Small intestine (tissue), 16 donors: ENCODE measurements at places on chromosomes 12 and 14.

DNA sequence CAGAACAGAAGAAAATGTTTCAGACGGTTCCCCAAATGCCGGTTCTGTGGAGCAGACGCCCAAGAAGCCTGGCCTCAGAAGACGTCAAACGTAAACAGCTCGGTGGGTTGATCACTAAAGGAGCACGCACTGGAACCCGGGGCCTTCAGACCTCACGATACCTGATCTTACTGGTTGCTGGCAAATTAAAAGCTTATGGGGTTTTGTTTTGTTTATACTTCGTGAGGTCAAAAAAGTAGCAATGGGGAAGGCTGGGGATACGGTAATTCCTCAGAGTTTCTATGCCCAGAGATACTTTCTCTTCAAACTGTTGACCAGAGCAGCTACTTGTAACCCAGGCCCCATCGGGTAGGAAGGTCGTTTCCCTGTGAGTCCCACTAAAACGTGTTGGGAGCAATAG lies 1.7 kb downstream of the CDKN1B start:
- DNase-seq = peak; percentile 41

DNA sequence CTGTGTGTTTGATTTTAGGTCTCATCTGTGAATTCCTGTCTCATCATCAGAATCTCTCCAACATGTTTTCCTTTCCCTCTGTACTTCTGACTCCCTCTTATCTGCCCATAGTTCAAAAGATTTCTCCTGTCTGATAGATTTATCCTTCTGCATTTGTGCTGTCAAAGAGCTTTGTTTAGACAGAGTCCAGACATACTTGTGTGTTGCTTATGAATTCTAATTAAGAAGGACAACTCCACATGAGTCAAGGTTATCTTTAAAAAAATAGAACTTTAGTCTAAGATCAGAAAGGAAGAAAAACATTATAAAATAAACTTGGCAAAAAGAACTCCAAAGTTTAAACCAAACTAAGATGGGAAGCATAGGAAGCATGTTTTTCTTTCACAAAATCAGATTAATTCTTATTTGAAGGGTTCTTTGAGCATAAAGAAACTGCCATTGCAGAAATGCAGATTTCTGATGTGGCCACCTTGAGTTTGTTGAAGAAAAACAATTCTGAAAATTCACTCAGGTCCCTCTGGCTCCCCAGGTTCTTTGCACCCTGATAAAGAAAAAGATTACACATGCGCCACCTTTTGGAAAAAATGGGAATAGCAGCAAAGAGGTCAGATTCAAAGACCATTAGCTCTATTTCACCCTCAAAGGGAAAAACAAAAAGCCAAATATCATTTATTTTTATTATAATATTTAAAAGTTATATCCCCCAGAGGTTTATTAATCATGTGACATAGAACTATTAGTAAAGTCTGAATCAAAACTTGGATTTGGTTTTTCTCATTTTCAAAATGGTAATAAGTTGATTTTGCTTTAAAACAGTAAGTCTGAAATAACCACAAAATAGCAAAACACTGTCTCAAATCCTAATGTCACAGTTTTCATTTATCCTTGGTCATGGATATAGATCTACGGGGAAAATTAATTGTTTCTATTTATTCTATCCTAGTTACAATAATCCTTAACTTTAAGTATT lies 143.7 kb upstream of the DCN start:
- peak; percentile 60 for DNase-seq

GRCh38 chr12:89244536-89244935 lies 107.8 kb downstream of the DUSP6 start:
- no peak for DNase-seq

DNA sequence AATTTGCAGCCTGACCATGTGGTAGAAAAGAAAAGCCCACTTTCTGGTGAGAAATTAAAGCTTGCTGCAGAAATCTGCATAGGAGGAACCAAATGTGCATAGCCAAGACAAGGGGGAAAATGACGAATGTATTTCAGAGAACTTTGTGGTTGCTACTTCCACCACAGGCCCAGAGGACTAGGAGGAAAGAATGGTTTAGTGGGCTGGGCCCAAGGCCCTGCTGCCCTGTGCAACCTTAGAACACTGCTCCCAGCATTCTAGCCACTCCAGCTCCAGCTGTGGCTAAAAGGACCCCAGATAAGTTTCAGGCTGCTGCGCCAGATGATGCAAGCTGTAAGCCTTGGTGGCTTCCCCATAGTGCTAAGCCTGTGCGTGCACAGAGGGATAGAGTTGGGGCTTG lies 764.3 kb downstream of the SLC6A15 start:
- DNase-seq = no peak

- DNase-seq = no peak
Measured at GRCh38 chr12:65993173-65993572, 137.4 kb downstream of the LLPH start.

DNA sequence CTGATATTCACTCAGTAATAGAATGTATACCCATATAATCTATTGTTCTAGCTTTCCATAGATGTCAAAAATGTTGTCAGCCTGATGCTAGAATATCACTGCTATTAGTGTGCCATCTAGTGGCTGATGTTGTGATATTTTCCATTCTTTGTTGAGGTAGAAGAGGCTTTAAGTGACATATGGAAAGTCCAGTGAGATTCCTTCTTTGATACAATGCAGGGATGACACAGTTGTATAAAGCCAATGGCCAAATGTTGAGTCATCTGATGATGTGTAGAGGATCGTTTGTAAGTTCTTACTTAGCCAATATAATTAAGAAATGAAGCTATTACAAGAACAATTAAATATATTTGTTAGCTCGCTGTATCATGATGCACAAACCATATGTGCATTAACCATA lies 58.1 kb upstream of the PCED1B start:
- DNase-seq = peak; percentile 50

GRCh38 chr12:54340846-54341245 lies 15.9 kb downstream of the COPZ1 start:
- DNase-seq = peak; percentile 36

DNA sequence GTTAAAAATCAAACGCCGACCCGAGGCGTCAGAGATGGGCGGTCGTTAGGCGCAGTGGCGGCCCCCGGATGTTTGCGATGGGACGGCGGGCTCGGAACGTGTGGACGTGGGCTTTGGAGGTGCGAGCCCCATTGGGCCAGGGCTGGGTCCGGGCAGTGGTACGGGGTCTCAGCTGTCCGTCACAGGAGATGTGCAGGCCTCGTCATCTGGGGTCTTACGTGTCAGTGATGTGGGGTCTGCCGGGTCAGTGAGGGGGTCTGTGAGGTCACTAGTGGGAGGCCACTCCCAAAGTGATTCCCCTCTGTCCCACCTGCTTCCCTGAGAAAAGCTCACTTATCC lies 21.6 kb upstream of the CHFR start:
- no peak for DNase-seq

- DNase-seq = peak; percentile 5
Measured at GRCh38 chr12:51721282-51721940, 127.1 kb downstream of the FIGNL2 start.

- DNase-seq = no peak
Measured at GRCh38 chr14:78974691-78975090, 804.5 kb downstream of the NRXN3 start.

GRCh38 chr14:99879401-99880295 lies 86.4 kb downstream of the EML1 start:
- DNase-seq = peak; percentile 50

DNA sequence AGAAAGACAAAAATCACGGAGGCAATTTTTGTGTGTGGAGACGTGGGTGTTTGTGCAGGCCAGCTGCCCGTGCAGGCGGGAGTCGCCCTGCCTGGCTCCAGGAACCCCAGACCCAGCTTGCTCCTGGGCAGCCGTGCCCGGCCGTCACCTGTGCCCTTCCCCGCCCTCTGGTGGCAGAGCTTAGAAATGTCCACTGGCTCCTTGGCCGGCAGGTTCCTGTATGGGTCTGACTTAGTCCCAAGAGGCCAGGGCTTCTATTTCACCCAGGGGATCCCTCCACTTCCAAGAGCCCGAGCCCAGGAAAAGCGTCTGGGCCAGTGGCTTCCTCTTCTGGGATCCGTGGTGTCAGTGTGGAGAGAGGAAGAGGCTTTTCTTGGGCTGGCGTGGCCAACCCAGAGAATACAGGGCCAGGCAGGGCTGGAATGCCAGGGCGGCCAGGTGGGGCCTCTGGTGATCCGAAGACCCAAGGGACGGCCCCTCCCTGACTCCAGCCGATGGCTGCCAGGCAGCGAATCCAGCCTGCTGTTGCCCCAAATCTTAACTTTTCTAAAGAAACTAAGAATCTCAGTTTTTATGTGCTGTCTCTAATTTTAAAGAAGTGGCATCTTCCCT lies 120.9 kb downstream of the TMEM132C start:
- DNase-seq = peak; percentile 25

DNA sequence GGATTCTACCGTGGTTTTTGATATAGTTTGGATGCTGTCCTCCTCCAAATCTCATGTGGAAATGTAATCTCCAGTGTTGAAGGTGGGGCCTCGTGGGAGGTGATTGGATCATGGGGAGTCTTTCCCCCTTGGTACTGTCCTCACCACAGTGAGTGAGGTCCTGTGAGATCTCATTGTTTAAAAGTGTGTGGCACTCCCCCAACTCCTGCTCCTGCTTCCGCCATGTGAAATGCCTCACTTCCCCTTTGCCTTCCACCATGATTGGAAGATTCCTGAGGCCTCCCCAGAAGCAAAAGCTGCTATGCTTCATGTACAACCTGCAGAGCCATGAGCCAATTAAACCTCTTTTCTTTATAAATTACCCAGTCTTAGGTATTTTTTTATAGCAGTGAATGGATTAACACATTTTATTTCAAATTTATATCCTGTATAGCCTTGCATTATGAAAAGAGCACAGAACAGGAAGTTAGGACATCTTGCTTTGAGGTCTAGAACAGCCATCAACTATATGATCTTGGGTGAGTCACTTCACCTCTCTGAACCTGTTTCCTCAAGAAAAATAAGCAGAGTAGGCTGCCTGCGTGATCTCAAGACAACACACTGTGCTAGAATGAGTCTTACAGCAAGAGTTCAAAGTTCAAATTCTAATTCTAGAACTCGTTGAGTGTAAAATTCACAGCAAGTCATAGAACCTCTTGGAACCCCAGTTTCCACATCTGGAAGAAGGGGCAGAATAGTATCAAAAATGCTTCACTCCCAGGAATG lies 160.9 kb upstream of the EEA1 start:
- DNase-seq = peak; percentile 74

DNA sequence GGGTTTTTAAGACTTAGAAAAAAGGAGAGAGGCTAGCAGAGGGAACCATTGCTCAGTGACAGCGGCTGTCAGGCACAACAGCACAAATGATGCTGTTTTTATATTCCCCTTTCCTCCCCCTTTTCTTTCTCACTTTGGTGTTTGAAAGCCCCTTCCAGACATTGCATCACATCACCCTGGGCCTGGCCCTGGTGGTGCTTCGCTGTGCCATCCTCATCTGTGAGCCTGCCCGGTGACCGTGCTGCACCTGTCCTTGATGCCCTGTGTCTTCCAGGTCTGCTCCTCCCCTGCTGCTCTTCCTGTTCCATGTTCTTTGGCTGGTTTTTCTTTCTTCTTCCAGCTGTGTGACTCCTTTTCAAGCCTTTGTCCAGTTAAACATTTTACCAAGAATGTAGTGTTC lies 24.8 kb downstream of the KLC1 start:
- DNase-seq = no peak

GRCh38 chr12:32301216-32301615 lies 98.1 kb upstream of the FGD4 start:
- DNase-seq = no peak

DNA sequence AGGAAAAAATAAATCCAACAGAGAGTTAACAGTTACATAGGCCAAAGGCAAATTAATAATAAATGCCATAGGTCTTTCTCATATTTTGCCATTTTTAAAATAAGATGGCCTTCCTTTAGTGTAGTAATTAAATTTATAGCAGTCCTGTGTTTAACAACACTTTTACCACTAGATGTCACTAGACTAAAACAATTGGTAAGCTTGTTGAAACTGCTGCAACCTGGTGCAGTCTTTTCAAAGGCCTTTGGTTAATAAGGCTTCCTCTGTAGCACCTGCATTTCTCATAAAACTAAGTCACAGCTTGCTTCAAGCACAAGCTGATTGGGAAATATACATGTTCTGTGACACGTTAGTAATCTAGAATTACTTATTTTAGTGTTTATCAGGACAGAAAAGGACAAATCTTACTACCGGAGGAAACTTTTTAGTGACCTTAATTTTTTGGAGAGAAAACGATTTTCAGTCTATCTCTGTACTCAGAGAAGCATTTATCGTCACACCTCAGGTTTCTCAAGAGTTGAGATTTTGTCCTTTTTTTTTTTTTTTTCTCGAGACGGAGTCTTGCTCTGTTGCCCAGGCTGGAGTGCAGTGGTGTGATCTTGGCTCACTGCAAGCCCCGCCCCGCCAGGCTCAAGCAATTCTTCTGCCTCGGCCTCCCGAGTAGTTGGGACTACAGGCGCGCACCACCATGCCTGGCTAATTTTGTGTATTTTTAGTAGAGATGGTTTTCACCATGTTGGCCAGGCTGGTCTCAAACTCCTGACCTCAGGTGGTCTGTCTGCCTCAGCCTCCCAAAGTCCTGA lies 20.0 kb downstream of the BORCS5 start:
- peak; percentile 82 for DNase-seq

DNA sequence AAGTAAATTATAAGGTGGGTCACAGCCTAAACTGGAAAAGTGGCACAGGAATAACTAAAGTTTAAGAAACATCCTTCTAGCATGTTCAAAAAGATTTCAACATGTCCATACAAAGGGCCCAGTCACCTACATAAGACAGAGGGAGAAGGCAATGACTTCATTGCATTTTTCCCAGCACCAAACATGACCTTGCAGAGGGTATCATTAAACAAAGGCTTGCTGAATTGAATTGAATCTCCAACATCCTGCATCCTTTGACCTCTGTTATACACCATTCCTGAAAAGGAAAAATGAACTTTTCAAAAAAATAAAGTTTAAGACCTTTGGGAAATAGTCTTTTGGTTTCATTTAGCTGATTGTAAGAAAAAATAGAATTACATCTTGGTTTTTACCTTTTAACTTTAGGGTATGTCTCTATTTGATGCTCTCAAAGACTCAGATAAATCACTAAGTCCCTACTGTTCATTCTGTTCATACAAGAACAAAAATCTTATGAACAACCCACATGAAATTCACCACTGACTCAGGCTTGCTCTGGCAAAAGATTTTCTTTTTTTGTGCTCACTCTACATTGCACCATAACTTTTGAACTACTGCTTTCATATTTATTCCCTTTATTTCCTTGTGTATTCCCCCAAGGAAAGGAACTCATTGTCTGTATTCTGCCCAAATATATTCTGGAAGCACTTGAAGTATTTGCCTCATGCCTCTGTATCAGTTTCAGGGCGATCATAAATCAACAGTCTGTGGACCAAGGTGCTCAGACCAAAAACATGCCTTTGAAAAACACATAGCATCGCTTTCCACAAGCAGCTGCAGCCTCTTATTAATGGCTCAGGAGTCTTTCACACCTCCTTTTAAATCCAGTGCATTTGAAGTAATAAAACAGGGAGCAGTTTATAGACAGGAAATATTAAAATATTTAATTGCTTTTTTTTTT lies 121.7 kb downstream of the DUSP6 start:
- DNase-seq = no peak

DNA sequence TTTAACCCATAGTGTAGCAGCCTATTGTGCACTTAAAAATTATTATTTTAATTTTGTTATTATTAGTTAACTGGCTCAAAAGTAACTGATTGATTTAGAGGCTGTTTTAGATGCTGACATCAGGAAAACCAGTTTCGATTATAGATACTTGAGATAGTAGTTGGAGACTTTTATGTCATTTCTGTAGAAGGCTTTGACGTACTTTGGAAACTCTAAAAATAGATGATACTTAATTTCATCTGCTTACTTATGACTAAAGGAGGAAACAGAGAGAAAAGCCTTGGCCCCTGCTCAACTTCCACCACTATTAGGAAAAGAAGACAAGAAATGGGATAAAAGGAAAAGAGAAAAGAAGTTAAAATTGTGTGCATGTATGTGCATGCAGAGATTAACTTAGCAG lies 219.3 kb upstream of the HMGA2 start:
- no peak for DNase-seq

GRCh38 chr12:48925304-48926011 lies at the start of gene FKBP11:
Gene FKBP11, minus strand, starts transcription at chr12:48925492. Its CDS starts 64 bp downstream, at chr12:48925428.
- peak; percentile 83 for DNase-seq
